ENCODE measurements at places on chromosomes 6 and 20.

DNA sequence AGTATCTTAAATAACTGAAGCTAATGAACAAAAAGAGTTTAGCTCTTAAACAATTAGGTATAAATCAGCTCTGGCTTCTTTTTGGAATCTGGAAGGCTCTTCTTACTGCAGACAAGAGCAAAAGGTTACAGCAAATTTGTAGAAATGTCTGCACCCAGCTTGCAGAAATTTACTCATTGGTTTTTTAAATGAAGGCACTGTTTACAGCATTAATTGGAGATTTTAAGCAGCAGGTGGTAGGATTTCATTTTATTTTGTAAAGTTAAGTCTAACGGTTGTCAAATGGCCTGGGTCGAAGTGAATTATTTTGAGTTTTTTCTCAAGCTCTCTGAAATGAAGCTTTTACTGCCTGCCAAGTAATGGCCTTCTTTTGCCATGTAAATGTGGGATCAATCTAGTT lies 102.1 kb downstream of the NRSN1 start:
- DNase-seq, result no peak

GRCh38 chr20:3777716-3778629 lies 3.3 kb downstream of the SPEF1 start:
- no peak for DNase-seq

DNA sequence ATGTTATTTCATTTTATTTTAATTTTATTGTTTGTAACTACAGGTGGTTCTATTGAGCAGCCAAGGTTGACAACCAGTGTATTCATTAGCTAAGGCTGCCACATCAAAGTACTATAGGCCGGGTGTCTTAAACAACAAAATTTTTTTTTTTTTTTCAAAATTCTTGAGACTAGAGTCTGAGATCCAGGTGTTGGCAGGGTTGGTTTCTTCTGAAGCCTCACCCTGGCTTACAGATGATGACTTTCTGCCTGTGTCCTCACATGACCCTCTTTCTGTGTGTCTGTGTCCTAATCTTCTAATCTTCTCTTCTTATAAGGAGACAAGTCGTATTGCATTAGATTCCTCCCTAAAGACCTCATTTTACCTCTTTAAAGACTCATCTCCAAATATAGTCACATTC lies 208.4 kb downstream of the MANEA start:
- no peak for DNase-seq

DNA sequence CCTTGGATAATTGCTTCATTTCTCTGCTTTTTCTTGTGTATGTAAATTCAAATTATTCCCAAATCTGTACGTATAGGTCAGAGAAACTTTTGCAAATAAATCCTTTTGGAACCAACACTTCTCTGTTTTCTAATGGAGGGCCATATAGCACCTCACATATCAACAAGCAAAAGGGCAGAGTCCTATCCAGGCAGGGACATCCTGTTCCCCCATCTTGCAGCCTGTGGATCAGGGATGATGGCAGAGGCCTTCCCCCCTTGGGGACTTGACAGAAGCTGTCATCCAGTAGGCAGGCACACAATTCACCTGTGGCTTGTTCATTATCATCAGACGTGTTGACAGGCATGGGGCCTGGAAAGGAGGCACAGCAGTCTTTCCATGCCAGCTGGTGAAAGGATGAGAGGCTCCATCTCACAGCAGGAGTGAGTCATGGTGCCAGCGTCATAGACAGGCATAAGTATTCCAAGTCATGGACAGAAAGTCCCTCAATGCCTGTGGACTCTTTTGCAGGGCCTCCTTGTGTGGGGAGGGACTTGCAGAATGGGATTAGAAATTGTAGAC lies 31.8 kb upstream of the PLEKHG1 start:
- peak; percentile 40 for DNase-seq

DNA sequence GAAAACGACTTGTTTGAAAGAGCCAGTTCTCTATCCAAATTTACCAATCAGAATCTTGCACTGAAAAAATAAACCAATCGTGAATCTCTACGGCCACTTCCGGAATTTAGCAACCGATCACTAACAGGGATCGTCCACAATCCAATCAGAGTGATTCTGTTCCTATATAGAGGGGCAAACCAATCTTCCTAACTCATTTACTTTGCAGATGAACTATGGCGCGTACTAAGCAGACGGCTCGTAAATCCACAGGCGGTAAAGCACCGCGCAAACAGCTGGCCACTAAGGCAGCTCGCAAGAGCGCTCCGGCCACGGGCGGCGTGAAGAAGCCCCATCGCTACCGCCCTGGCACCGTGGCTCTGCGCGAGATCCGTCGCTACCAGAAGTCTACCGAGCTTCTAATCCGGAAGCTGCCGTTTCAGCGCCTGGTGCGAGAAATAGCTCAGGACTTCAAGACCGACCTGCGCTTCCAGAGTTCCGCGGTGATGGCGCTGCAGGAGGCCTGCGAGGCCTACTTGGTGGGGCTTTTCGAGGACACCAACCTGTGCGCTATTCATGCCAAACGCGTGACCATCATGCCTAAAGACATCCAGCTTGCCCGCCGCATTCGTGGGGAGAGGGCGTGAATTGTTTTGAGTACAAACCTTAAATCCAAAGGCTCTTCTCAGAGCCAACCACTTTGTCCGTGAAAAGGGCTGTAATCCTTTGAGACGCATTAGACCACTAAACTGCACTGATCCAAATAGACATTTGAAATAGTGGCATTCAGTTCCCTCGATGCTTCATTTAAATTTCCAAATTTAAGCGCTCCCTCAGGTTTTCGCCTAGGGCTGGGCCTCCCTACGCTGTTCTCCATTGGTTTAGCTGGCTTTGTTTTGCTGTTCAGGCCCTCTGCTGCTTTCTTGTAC lies 138.0 kb downstream of the HFE start:
- DNase-seq, result peak; percentile 83

DNA sequence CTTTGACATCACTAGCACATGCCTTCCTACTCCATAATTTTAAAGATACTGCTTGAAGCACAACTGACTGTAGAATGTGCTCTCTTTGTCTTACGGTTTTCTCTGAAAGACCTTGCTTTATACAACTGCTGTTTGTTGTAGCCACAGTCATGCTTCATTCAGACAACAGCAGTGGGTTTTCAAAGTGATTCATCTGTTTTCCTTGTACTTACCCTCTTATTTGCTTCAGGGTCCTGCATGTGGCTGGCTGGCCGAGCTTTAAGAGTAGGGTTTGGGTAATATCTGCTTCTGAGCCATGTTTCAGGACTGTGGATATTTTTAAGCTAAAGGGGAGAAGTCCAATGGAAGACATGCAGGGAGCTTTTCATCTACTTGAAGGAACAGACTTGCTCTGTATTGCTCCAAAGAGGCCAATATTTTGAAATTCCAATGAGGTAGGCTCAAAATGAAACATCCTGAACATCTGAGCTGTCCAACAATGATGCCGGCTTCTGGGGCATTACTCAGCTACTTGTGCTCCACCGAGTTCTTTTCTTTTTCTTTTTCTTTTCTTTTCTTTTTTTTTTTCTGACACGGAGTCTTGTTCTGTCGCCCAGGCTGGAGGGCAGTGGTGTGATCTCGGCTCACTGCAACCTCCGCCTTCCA lies 160.2 kb upstream of the SGK1 start:
- DNase-seq, result no peak

- no peak for DNase-seq
Observed at GRCh38 chr20:32707691-32708581, 34.2 kb upstream of the C20orf203 start.

DNA sequence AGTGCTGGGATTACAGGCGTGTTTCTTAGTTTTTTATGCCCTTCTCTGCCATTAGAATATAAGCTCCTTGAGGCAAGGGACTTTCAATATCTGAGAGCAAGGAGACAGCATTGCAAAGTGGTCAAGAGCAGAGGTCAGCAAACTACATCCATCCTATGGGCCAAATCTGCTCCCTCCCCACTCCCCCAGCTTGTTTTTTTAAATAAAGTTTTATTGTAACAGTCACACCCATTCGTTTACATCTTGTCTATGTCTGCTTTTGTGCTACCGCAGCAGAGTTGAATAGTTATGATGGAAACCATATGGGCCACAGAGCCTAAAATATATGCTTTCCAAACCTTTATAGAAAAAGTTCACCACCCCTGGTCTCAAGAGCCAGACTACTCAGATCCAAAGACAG lies 227.9 kb downstream of the EYA2 start:
- no peak for DNase-seq

- peak; percentile 50 for DNase-seq
Observed at GRCh38 chr20:32999603-33000250, 4.5 kb downstream of the SUN5 start.

- DNase-seq, result no peak
Observed at GRCh38 chr6:101477436-101477835, 83.9 kb downstream of the GRIK2 start.

- no peak for DNase-seq
Observed at GRCh38 chr6:5663259-5663658, 343.5 kb downstream of the NRN1 start.

- DNase-seq, result no peak
Observed at GRCh38 chr20:32583581-32584070, 1.5 kb downstream of the NOL4L start.

GRCh38 chr6:138571585-138572166 lies 72.4 kb upstream of the NHSL1 start:
- DNase-seq, result no peak

DNA sequence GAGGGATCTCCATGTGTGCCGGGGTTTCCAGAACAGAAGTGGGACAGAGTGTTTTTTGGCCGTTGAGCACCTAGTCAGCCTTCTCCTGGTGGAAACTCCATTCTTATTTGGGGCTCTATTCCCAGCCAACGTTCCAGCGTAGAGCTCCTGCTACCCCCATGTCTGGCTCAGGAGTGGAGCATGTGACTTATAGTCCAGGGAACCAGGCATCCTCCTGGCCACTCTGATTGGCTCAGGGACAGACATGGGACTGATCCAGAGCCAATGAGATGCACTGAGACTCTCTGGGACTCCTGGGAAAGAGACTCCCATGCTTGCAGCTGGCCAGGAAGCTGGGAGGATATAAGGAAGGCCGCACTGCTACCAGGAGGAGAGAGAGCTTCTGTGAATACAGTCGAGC lies 87.1 kb downstream of the SULF2 start:
- no peak for DNase-seq

- DNase-seq, result peak; percentile 38
Observed at GRCh38 chr6:89146718-89147700, 1.2 kb downstream of the PM20D2 start.

GRCh38 chr6:40717411-40718057 lies 130.4 kb upstream of the LRFN2 start:
- DNase-seq, result no peak

DNA sequence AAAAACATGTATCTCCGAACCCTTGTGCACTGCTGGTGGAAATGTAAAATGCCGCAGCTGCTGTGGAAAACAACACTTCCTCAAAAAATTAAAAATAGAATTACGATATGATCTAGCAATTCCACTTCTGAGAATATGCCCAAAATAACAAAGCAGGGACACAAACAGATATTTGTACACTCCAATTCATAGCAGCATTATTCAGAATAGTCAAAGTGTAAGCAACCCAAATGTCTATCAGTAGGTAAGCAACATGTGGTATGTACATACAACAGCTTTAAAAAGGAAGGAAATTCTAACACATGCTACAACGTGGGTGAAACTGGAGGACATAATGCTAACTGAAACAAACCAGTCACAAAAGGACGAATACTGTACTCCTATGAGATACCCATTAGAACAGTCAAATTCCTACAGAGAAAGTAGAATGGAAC lies 5.7 kb upstream of the RAB5IF start:
- no peak for DNase-seq

GRCh38 chr20:47606983-47607613 lies 105.4 kb downstream of the NCOA3 start:
- DNase-seq, result no peak

DNA sequence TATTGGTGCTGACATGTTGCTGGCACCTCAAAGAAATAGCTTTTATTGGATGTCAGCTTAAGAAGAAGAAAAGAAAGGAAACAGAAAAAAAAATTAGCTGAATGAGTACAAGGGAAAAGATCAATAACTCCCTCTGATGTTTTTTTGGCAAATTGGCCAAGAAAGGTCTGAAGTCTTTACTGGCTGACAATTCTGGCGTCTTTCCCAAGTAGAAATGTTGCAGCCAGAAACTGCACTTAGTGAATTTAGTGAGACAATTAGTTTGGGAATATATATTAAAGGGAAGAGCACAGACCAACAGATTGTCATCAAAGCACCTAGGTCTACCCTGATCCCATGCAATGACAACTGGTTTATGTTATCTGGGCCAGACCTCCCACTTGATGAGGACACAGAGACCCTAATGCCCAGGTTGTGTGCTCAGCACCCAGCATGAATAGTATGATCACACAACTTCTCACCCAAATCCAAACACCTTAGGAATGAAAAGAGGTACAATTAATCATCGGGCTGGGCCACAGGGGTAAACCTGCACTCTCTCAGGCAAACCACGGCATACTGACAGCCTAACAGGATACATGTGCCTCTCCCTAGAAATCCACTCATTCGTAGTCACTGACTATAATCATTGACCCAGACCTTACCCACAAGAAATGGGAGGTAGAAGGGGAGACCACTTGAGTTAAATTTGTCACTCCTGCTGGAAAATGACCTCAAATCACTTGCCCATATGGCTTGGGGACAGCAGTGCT lies 612.3 kb upstream of the ARID1B start:
- DNase-seq, result no peak

- DNase-seq, result peak; percentile 38
Observed at GRCh38 chr20:16407251-16408067, 165.8 kb downstream of the KIF16B start.

DNA sequence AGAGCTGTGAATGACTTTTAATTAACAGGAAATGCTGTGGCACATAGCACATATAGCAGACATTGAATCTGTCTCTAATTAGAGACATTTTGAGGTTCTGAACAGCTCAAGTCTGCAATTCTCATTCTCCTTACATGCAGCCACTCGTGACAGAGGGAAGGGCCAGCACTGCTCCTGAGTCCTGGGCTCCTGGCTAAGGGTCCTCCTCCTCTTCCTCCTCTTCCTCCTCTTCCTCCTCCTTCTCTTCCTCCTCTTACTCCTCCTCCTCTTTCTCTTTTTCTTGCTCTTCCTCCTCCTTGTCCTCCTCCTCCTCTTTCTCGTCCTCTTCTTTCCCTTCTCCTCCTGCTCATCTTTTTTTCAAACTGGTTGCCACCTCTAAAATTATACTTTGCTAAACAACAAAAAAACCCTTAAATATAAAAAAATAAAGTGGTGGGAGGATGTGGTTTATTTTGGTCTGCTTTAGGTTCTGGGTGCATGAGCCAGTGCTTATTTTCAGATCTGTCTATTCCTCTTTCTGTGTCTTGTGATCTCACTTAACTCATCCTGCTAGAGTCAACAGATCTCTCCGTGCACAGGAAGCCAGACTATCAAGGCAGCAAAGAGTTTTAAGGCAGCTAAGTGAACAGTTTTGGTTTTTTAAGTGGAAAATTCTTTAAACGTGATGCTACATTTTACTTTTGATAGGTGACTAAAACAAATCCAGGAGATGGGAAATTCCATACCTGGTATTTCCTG lies 159.3 kb downstream of the CD83 start:
- no peak for DNase-seq

DNA sequence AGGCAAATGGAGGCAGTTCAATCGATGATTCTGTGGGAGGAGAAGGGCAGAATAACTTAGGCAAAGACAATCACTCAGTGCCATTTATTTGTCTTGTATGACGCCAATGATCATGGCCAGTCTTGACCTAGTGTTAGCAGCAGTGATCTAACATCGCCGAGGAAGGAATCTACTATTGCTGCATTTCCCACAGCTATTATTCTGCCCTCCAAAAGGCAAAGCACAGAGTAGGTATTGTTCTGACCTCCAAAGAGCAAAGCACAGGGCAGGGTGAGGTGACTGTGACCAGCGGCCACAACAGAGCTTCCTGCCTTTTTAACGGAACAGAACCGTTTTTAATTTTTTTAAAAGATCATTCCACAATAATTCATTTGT lies 235.9 kb downstream of the CDH4 start:
- DNase-seq, result no peak

- DNase-seq, result no peak
Observed at GRCh38 chr6:140002396-140003022, 628.1 kb upstream of the CITED2 start.

Measured in retinal pigment epithelial cell (primary cell).